Amygdala (tissue), 56 donors: ENCODE measurements at places on chromosomes 2 and 18.

DNA sequence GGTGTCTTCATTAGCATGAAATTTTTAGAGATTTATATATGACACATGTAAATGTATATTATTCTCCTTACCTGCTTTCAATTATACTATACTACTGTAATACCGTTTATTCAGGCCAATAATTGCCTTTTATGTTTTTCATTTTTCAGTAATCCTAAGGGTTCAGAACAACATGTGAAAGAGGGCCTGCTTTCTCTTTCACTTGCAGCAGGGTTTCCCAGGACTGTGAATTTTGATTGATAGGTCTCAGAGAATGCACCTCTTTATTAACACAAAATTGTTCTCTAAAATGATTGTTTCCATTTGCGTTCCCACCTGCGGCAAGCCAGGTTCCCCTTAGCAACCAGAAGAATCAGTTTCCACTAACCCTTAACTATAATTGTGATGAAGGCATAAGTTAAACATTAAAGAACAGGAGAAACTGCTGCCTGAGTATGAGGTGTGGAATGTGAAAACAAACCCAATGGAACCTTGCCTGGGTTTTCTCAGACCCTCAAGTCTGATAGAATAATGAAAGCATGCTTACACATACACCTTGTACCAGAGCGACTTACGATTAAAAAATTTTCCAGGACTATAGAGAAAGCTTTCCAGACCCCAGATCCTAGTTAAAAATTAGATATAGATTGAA lies 1591.2 kb upstream of the LRRTM1 start:
- DNase-seq: no peak

GRCh38 chr2:102768892-102769291 lies 7.1 kb downstream of the TMEM182 start:
- no peak for DNase-seq

- no peak for DNase-seq
Observed at GRCh38 chr2:126893153-126893552, 5.5 kb upstream of the TEX51 start.

DNA sequence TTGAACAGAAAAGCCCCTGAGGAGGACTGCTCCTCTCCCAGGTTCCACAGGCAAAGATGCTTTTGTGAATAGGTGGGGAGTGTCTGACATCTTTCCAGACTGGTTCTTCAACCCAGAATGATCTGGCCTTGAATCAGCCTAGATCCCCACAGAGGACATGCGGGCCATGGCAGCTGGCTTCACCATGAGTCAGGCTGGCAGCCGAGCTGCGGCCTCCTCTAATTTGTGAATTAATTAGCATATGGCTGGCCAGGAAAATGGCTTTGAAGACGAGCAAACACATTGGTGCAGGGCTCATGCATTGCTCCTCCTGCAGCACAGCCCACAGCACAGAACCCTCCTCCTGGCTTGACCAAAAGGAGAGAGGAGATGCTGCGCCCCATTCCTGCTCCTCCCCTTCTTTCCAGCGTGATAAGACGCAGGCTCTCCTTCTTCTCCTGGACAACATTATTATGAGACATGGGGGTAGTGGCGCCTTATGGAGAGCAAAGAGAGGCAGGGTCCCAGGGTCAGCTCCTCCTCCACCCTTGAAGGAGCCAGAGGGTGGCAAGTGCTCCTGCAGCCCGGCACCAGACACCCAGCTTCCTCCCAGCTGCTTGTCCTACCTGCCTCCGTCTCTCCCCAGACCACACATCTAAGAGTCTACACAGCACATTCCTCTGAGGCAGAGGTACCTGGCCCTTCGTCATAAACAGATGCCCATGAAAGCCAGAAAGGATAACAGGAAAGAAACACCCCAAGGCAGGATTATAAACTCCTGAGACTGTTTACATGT lies 66.7 kb downstream of the EDAR start:
- DNase-seq: no peak

GRCh38 chr18:50284255-50284885 lies 3.0 kb upstream of the MBD1 start:
- DNase-seq: no peak

GRCh38 chr2:185835974-185836373 lies 97.4 kb downstream of the FSIP2 start:
- no peak for DNase-seq

DNA sequence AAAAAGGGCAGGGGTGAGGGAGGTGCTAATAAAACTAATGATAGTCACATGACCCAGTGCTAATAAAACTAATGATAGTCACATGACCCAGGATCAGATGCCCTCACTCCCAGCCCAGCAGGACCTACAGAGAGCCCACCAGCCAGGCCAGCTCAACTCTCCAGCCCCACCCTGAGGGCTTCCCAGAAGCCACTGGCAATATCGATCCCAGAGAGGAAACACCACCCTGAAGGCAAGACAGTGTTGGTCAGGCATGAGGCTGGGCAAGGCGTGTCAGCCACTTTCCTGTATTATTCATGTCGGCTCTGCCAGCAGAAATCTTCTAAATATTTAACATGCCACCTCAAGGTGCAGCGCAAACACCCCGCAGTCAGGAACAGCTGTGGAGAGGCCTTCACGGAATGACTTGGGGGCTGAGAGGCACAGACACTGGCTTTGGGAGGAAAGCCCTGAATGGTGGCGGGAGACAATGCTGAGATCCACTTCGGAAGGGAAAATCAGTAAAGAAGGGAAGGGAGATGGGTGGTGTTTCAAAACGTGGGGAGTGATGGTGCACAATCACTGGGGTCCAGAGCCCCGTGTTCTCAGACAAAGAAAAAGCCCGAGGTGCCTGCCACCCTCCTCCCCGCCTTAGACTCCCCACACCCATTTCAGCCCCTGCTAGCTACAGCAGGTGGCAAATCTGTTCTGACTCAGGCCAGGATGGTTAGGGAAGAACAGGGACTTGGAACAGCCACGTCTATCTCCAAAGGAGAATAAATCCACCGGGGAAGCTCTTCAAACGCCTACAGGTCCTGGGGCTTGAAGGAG lies 1.4 kb downstream of the REEP1 start:
- DNase-seq: no peak

- DNase-seq: no peak
Observed at GRCh38 chr18:58579561-58580047, 49.3 kb downstream of the ALPK2 start.

- no peak for DNase-seq
Observed at GRCh38 chr18:66495844-66496243, 108.0 kb downstream of the CDH19 start.

GRCh38 chr2:159880729-159881128 lies 82.7 kb upstream of the CD302 start:
- DNase-seq: no peak

GRCh38 chr18:14949800-14950664 lies 202.1 kb downstream of the ANKRD30B start:
- DNase-seq: no peak
